ENCODE measurements at places on chromosomes 2 and 18.

DNA sequence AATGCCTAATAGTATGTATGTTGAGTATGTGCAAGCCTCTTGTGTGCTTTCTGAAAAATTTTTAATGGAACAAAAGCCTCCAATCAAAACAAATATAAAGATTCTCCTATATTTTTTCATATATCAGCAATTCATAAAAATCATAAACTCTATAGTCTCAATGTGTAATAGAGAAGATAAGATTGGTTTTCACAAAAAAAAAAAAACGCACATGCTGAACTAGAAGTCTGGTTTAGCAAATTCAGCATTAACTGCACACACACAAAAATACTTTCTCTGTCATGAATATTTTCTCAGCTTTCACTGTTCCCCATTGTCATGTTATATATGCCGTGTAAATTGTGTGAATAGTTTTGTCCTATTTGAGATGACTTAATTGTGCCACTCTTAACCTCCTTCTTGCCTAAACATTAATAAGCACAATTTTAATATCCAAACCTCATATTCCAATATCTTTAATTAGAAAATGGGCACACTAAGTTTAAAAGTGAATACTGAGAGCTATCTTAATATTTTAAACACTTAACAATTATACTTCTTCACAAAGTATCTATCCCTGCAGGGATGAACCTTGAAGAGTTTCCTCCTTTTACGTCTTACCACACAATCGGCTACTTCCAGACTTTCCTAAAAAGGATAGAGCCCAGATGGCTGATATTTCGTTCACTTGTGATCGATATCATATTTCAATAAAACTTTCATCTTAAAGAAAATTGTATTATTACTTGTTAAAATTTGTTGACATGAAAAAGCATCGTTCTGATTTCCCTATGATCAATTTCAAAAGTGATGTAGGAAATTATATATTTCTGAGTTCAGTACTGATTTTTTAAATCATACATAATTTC lies 242.7 kb downstream of the TCF4 start:
- no peaks in the 10 kb centered on the region for H3K36me3 ChIP-seq
- no peaks in the 10 kb centered on the region for H3K27me3 ChIP-seq
- DNase-seq, result no peak
- peaks cover 13% of the 10 kb centered on the region for H3K4me1 ChIP-seq
- H3K27ac ChIP-seq, result no peak overlapping the region

GRCh38 chr18:79382681-79383387 lies 12.9 kb upstream of the NFATC1 start:
- no peaks in the 10 kb centered on the region for H3K27me3 ChIP-seq
- H3K36me3 ChIP-seq, result no peaks in the 10 kb centered on the region
- no peak overlapping the region for H3K27ac ChIP-seq
- no peak overlapping the region for H3K4me3 ChIP-seq
- peaks cover 8% of the 10 kb centered on the region for H3K4me1 ChIP-seq

GRCh38 chr2:11996618-11997017 lies 250.2 kb downstream of the LPIN1 start:
- H3K4me1 ChIP-seq, result no peaks in the 10 kb centered on the region
- DNase-seq, result no peak

GRCh38 chr2:38375696-38376345 lies 1.3 kb downstream of the ATL2 start:
- no peaks in the 10 kb centered on the region for H3K27me3 ChIP-seq
- no peak for DNase-seq
- no peaks in the 10 kb centered on the region for H3K36me3 ChIP-seq

- peaks cover 14% of the 10 kb centered on the region for H3K4me1 ChIP-seq
- peak overlapping the region; percentile 28 for H3K4me3 ChIP-seq
- peak overlapping the region; percentile 64 for H3K27ac ChIP-seq
- no peaks in the 10 kb centered on the region for H3K36me3 ChIP-seq
- no peaks in the 10 kb centered on the region for H3K27me3 ChIP-seq
- no peak for DNase-seq
These were observed 90.1 kb downstream of the NFATC1 start for GRCh38 chr18:79485788-79486355.

GRCh38 chr2:72956936-72957335 lies 39.6 kb downstream of the EMX1 start:
- H3K4me3 ChIP-seq, result no peak overlapping the region
- no peaks in the 10 kb centered on the region for H3K27me3 ChIP-seq
- H3K27ac ChIP-seq, result no peak overlapping the region
- no peaks in the 10 kb centered on the region for H3K4me1 ChIP-seq
- no peak for DNase-seq

DNA sequence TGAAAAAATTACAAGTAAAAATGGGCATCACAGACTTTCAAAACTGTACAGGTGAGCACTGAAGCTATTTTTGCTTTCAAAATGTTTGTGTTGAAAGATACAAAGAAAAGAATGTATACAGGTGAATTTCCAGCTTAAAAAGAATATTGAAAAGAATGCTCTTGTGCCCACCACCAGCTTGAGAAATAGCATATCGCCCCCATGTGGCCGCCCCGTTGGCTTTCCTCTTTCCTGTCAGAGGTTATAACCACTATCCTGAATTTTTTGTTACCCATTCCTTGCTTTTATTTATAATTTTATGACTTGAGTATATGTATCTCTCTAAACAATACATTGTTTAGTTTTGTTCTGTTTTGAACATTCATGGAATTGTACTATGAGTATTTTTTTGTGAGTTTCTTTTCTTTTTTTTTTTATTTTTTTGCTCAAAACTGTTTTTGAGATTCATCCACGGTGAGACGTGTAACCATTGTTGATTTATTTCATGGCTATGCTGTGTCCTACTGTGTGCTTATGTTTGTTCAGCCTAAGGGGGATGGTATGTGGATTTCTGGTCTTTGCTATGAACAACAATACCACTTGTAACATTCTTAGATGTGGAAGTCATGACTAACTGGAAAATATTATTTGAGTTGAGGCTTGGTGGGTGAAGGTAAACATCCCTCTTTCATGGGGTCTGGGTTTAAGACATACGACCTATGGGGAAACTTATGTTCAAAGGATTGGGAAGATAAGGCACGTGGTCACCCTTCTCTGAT lies 11.6 kb downstream of the TRPM8 start:
- no peak overlapping the region for H3K27ac ChIP-seq
- H3K36me3 ChIP-seq, result no peaks in the 10 kb centered on the region
- H3K4me3 ChIP-seq, result no peak overlapping the region

DNA sequence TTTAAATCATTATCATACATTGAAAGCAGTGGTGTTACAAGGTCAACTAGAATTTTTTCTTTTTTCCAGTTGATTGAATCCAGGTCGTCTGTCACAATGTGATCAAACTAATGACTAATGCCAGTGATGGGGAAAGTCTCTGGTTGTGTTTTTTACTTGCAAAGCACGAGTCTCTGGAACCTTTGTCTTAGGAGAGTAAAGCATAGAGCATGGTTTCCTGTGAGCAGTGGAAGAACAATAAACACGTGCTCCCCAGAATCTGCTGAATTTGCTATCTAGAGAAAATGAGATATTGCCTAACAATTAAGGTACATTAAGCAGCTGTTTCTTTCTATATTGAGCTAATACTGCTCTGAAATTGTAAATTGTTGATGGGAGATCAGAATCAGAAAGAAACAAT lies 1332.4 kb upstream of the TMEFF2 start:
- no peak for DNase-seq
- H3K4me1 ChIP-seq, result no peaks in the 10 kb centered on the region
- no peaks in the 10 kb centered on the region for H3K27me3 ChIP-seq
- no peak overlapping the region for H3K27ac ChIP-seq

DNA sequence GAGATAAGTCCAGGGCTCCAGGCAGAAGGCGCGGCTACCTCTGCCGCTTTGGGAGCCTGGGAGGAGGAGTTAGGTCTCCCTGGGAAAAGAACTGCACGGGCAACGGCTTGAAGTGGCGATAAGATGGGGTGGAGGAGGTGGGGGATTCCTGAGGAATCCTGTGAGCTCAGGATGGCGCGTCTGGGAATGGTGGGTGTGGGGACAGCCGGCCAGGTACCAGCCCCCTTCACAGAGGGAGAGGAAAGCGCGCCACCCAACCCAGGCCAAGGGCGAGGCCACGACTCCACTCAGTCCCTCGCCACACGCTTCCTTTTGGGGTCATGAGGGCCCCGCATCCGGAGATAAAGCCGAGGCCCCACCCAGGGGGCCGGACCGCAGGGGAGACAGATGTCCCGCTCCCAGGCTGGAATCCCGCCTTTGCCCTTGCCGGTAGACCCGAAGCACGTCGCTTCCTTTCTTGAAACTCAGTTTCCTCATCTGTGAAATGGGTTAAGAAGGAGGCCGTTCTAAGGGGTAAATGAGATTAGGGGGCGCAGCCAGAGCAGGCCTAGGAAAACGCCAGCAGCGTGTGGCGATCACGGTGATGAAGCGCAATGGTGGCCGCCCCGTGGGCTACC lies 1.7 kb upstream of the CTDSP1 start:
- peaks cover 16% of the 10 kb centered on the region for H3K36me3 ChIP-seq
- H3K4me3 ChIP-seq, result peak overlapping the region; percentile 79
- H3K27me3 ChIP-seq, result no peaks in the 10 kb centered on the region
- peak overlapping the region; percentile 99 for H3K27ac ChIP-seq
- H3K4me1 ChIP-seq, result peaks cover 39% of the 10 kb centered on the region

GRCh38 chr18:43054815-43055519 lies 60.5 kb downstream of the RIT2 start:
- H3K4me3 ChIP-seq, result no peak overlapping the region
- H3K27ac ChIP-seq, result no peak overlapping the region
- no peaks in the 10 kb centered on the region for H3K36me3 ChIP-seq
- no peaks in the 10 kb centered on the region for H3K27me3 ChIP-seq
- DNase-seq, result no peak

- H3K27ac ChIP-seq, result peak overlapping the region; percentile 62
- no peak overlapping the region for H3K4me3 ChIP-seq
- peaks cover 11% of the 10 kb centered on the region for H3K4me1 ChIP-seq
- no peaks in the 10 kb centered on the region for H3K27me3 ChIP-seq
These were observed 48.5 kb upstream of the PELI1 start for GRCh38 chr2:64192664-64193105.

- H3K27ac ChIP-seq, result no peak overlapping the region
- no peak overlapping the region for H3K4me3 ChIP-seq
- no peaks in the 10 kb centered on the region for H3K36me3 ChIP-seq
- H3K4me1 ChIP-seq, result peaks cover 18% of the 10 kb centered on the region
These were observed 93.4 kb downstream of the SH3RF3 start for GRCh38 chr2:109222422-109222821.

- H3K4me1 ChIP-seq, result peaks cover 17% of the 10 kb centered on the region
- H3K4me3 ChIP-seq, result no peak overlapping the region
- no peaks in the 10 kb centered on the region for H3K36me3 ChIP-seq
- H3K27ac ChIP-seq, result no peak overlapping the region
- H3K27me3 ChIP-seq, result no peaks in the 10 kb centered on the region
- no peak for DNase-seq
These were observed 43.0 kb upstream of the NARS1 start for GRCh38 chr18:57664568-57665165.

- H3K4me1 ChIP-seq, result peaks cover 13% of the 10 kb centered on the region
- H3K36me3 ChIP-seq, result no peaks in the 10 kb centered on the region
- H3K27me3 ChIP-seq, result no peaks in the 10 kb centered on the region
- H3K4me3 ChIP-seq, result no peak overlapping the region
- H3K27ac ChIP-seq, result no peak overlapping the region
These were observed 72.4 kb downstream of the ODC1 start for GRCh38 chr2:10375570-10376281.

All from vagina (tissue), 2 donors.